CD8-positive, alpha-beta memory T cell (primary cell): ENCODE measurements at places on chromosomes 13 and 19. TPM values are rescaled to one million over a fixed set of nuclear protein-coding genes. Genes with fewer than 3 reads are reported as not detected.
A peak's percentile ranks its signal among the peaks of the same experiment; 100 is the strongest.

- H3K36me3 ChIP-seq: peaks cover 11% of the 10 kb centered on the region
- peaks cover 36% of the 10 kb centered on the region for H3K4me1 ChIP-seq
- DNase-seq: no peak
Observed at GRCh38 chr19:49864890-49865289, 2.5 kb downstream of the PNKP start.

DNA sequence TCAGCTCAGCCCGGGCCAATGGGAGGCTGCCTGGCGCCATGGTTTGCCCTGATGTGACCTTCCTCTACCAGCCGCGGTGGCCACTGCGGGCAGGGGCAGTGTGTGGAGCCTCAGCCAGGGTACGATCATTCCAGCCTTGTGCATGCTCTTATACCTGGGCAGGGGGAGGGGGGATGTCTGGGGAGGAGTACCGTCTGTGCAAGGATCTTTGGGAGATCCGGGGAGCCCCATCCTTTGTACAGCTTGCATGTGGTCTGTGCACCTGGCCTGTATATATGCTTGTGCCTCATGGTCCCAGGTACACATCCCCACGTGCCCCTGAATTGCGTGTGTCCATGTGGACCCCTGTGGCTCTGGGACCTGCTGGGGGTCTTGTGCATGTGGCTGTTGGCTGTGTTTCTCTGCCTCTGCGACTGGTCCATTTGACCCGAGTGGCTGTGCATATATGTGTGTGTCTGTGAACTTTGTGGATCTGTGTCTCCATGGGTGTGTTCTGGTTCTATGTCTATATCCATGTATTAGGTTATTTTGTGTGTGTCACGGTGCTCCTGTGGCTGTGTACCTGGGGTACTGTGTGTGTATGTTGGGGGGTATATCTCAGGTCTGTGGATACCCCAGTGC, 12.8 kb upstream of the NANOS3 start:
- no peaks in the 10 kb centered on the region for H3K36me3 ChIP-seq
- H3K4me3 ChIP-seq: peak overlapping the region; percentile 19
- no peak overlapping the region for H3K27ac ChIP-seq
- no peak for DNase-seq
- peaks cover 33% of the 10 kb centered on the region for H3K4me1 ChIP-seq
- peaks cover 21% of the 10 kb centered on the region for H3K27me3 ChIP-seq

PRKCG gene
- total RNA-seq: not detected

DNA sequence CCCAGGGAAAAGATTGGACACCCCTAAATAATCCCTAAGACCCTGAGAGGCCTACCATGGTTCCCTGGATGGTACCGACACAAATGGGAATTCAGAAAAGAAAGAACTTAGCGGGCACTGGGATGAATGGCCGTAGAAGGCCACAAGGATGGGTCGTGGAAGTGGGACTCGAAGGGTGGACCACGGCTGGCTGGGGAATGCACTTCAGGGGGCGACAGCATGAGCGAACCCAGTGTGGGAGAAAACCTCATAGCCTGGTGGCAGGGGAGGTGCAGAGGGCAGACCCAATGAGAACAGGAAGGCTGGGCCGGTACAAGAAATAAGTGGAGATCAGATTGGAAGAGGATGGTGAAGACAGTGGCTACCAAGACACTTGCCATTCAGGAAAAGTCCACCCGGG, 28.7 kb downstream of the LATS2 start:
- H3K27me3 ChIP-seq: no peaks in the 10 kb centered on the region
- H3K4me3 ChIP-seq: no peak overlapping the region
- no peaks in the 10 kb centered on the region for H3K4me1 ChIP-seq
- no peaks in the 10 kb centered on the region for H3K36me3 ChIP-seq
- H3K27ac ChIP-seq: no peak overlapping the region

DNA sequence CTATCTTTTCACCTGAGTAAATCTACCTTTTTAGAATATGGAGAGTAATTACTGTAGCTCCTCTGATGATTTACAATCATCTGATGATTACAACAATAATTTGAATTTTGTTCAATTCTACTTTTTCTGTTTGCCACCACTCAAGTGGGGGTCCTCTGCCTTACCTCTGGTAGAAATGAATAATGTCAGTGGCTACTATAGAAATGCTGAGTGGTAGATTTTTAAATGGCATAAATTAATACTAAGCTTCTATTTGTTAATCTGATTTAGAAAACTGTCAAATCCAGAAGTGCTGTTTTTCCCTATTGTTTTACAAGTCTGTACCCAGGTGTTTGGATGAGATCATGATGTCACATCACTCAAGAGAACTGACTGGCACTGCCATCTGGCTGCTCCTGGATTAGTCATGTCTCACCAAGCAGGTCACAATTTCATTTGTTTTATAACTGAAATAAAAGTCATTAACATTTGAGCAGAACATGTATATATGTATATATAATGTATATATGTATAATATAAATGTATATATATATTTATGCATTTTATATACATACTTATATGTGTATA, 494.8 kb downstream of the TBC1D4 start:
- no peaks in the 10 kb centered on the region for H3K36me3 ChIP-seq
- no peaks in the 10 kb centered on the region for H3K4me1 ChIP-seq
- H3K27me3 ChIP-seq: no peaks in the 10 kb centered on the region
- H3K4me3 ChIP-seq: no peak overlapping the region
- H3K27ac ChIP-seq: no peak overlapping the region

GRCh38 chr13:114056205-114057013, 76.0 kb downstream of the RASA3 start:
- peaks cover 45% of the 10 kb centered on the region for H3K4me1 ChIP-seq
- H3K27ac ChIP-seq: no peak overlapping the region
- DNase-seq: no peak
- peaks cover 67% of the 10 kb centered on the region for H3K36me3 ChIP-seq

DNA sequence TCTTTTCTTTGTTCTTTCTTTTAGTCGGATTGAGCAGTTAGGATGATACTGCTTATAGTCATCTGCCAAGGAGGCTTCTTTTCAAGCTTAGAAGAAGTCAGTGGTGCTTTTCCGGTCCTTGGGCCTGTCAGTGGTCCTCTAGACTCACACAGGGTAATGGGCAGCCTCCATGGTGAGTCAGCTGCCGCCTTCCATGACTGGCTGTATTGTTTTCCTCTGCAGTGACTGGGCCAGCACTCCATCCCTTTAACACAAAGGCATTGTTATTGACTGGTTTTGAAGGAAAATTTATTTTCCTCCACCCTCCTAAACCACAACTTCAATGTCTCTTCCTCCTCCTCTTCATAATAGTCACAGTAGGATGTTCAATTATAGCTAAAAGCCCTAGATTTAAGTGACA, 47.1 kb upstream of the CNMD start:
- no peak overlapping the region for H3K4me3 ChIP-seq
- no peak overlapping the region for H3K27ac ChIP-seq
- no peaks in the 10 kb centered on the region for H3K27me3 ChIP-seq
- H3K36me3 ChIP-seq: no peaks in the 10 kb centered on the region
- H3K4me1 ChIP-seq: no peaks in the 10 kb centered on the region
- DNase-seq: no peak

GRCh38 chr19:41595258-41595889, 19.4 kb downstream of the CEACAM21 start:
- no peaks in the 10 kb centered on the region for H3K4me1 ChIP-seq
- no peak overlapping the region for H3K27ac ChIP-seq
- H3K36me3 ChIP-seq: no peaks in the 10 kb centered on the region
- H3K4me3 ChIP-seq: no peak overlapping the region
- no peaks in the 10 kb centered on the region for H3K27me3 ChIP-seq

GRCh38 chr19:30719999-30720345, 347.8 kb downstream of the ZNF536 start:
- no peaks in the 10 kb centered on the region for H3K27me3 ChIP-seq
- no peaks in the 10 kb centered on the region for H3K4me1 ChIP-seq
- DNase-seq: no peak
- no peaks in the 10 kb centered on the region for H3K36me3 ChIP-seq
- H3K4me3 ChIP-seq: no peak overlapping the region

DNA sequence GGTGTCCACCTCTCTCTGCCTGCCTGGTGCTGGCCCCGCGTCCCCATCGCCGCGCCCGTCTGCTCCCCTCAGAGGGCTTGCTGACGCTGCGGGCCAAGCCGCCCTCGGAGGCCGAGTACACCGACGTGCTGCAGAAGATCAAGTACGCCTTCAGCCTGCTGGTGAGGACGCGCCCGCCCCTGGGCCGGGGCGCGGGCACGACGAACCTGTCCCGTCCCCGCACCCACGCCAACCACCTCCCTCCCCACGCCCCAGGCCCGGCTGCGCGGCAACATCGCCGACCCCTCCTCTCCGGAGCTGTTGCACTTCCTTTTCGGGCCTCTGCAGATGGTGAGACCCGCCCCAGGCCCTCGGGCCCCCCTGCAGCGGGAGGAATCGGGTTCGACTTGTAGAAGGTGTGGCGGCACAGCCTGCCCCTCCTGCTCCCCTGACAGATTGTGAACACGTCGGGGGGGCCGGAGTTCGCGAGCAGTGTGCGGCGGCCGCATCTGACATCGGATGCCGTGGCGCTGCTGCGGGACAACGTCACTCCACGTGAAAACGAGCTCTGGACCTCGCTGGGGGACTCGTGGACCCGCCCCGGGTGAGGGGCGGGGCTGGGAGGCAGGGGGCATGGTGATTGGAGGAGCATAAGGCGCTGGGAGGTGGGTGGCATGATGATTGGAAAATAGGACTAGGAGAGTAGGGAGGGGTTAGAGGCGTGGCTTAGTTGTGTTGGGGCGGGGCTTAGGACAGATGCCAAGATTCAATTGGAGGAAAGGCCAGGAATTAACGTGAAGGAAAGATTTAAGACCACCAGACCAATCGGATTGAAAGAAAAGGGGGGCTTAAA, 6.6 kb downstream of the EPS8L1 start:
- H3K4me3 ChIP-seq: peak overlapping the region; percentile 90
- no peak overlapping the region for H3K27ac ChIP-seq
- H3K4me1 ChIP-seq: peaks cover 35% of the 10 kb centered on the region
- DNase-seq: peak; percentile 57

CGB8 gene
- total RNA-seq: not detected

- no peaks in the 10 kb centered on the region for H3K4me1 ChIP-seq
- H3K27ac ChIP-seq: no peak overlapping the region
- H3K27me3 ChIP-seq: no peaks in the 10 kb centered on the region
- no peak overlapping the region for H3K4me3 ChIP-seq
- DNase-seq: no peak
Observed at GRCh38 chr13:76756451-76756850, 129.8 kb downstream of the KCTD12 start.

PRR19 gene
- 1.0 TPM for total RNA-seq

GRCh38 chr13:53357582-53357981, 329.0 kb downstream of the OLFM4 start:
- H3K4me3 ChIP-seq: no peak overlapping the region
- H3K36me3 ChIP-seq: no peaks in the 10 kb centered on the region
- no peaks in the 10 kb centered on the region for H3K27me3 ChIP-seq
- no peak for DNase-seq

PTGER1 gene
- not detected for total RNA-seq

- no peaks in the 10 kb centered on the region for H3K27me3 ChIP-seq
- no peak overlapping the region for H3K4me3 ChIP-seq
- no peak for DNase-seq
- H3K4me1 ChIP-seq: peaks cover 11% of the 10 kb centered on the region
- H3K36me3 ChIP-seq: no peaks in the 10 kb centered on the region
- H3K27ac ChIP-seq: no peak overlapping the region
Observed at GRCh38 chr13:114208134-114208533, 26.6 kb upstream of the CDC16 start.

DNA sequence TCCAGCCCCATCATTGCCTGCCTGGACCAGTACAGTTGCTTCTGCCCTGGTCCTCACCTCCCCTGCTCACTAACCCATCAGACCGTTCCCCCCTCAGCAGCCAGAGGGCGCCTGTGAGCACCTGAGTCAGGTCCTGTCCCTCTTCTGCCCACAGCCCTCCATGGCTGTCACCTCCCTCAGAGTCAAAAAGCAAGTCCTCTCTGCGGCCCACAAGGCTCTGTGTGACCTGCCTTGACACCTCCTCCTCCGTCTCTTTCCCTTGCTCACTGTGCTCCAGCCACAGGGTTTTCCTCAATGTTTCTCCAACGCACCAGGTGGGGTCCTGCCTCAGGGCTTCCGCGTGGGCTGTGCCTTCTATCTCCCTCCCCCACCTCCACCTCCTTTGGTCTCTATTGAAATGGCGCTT, 29.4 kb upstream of the PTPRS start:
- no peak for DNase-seq
- no peaks in the 10 kb centered on the region for H3K4me1 ChIP-seq
- H3K4me3 ChIP-seq: no peak overlapping the region
- H3K27ac ChIP-seq: no peak overlapping the region
- no peaks in the 10 kb centered on the region for H3K27me3 ChIP-seq

- H3K27me3 ChIP-seq: no peaks in the 10 kb centered on the region
- peak overlapping the region; percentile 69 for H3K27ac ChIP-seq
Observed at GRCh38 chr19:29665826-29666577, 741 bp downstream of the PLEKHF1 start.

GRCh38 chr19:38670921-38671398, 23.5 kb downstream of the ACTN4 start:
- no peaks in the 10 kb centered on the region for H3K27me3 ChIP-seq
- H3K4me1 ChIP-seq: peaks cover 68% of the 10 kb centered on the region
- H3K4me3 ChIP-seq: no peak overlapping the region
- DNase-seq: no peak
- no peaks in the 10 kb centered on the region for H3K36me3 ChIP-seq
- no peak overlapping the region for H3K27ac ChIP-seq

DNA sequence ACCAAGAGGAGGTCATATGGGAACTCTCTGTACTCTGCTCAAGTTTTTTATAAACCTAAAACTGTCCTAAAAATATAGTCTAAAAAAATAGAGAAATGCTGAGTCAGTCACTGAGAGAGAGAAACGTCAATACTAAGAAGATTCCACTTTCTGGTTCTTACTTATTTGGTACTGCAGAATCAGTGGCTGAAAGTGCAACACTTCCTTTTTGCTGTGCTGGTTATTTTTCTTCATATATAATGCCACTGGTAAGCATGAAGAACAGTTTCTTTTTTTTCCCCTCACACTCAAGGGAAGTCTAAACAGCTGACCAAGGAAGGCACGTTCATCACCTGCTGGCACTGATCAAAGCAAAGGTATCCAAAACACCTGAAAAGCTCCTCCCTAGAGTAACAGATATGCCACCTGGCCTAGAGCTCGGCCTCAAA, 44.3 kb upstream of the N4BP2L1 start:
- no peaks in the 10 kb centered on the region for H3K27me3 ChIP-seq
- peaks cover 4% of the 10 kb centered on the region for H3K36me3 ChIP-seq
- no peak overlapping the region for H3K27ac ChIP-seq
- no peaks in the 10 kb centered on the region for H3K4me1 ChIP-seq
- no peak for DNase-seq
- no peak overlapping the region for H3K4me3 ChIP-seq

GRCh38 chr19:47750752-47751151, 5.4 kb downstream of the NOP53 start:
- H3K4me1 ChIP-seq: peaks cover 35% of the 10 kb centered on the region
- H3K36me3 ChIP-seq: peaks cover 71% of the 10 kb centered on the region
- H3K4me3 ChIP-seq: no peak overlapping the region
- no peaks in the 10 kb centered on the region for H3K27me3 ChIP-seq

GRCh38 chr19:31253526-31254179, 95.6 kb downstream of the TSHZ3 start:
- no peaks in the 10 kb centered on the region for H3K36me3 ChIP-seq
- no peak overlapping the region for H3K4me3 ChIP-seq
- H3K27me3 ChIP-seq: no peaks in the 10 kb centered on the region
- no peak overlapping the region for H3K27ac ChIP-seq
- DNase-seq: no peak
- no peaks in the 10 kb centered on the region for H3K4me1 ChIP-seq

GRCh38 chr19:3606174-3606689, 443 bp downstream of the TBXA2R start:
- H3K27ac ChIP-seq: peak overlapping the region; percentile 59
- peaks cover 29% of the 10 kb centered on the region for H3K4me1 ChIP-seq
- H3K4me3 ChIP-seq: peak overlapping the region; percentile 21
- peak; percentile 60 for DNase-seq

SIGLECL1 gene
- total RNA-seq: not detected

- no peaks in the 10 kb centered on the region for H3K4me1 ChIP-seq
- H3K27me3 ChIP-seq: no peaks in the 10 kb centered on the region
- no peak overlapping the region for H3K27ac ChIP-seq
- DNase-seq: no peak
- no peaks in the 10 kb centered on the region for H3K36me3 ChIP-seq
- no peak overlapping the region for H3K4me3 ChIP-seq
Observed at GRCh38 chr13:55528434-55528833, 1612.3 kb upstream of the PRR20A start.
